Ascending aorta (tissue), 2 donors: ENCODE measurements at places on chromosomes 5 and 9. TPM values are rescaled to one million over a fixed set of nuclear protein-coding genes. Genes with fewer than 3 reads are reported as not detected.

DNA sequence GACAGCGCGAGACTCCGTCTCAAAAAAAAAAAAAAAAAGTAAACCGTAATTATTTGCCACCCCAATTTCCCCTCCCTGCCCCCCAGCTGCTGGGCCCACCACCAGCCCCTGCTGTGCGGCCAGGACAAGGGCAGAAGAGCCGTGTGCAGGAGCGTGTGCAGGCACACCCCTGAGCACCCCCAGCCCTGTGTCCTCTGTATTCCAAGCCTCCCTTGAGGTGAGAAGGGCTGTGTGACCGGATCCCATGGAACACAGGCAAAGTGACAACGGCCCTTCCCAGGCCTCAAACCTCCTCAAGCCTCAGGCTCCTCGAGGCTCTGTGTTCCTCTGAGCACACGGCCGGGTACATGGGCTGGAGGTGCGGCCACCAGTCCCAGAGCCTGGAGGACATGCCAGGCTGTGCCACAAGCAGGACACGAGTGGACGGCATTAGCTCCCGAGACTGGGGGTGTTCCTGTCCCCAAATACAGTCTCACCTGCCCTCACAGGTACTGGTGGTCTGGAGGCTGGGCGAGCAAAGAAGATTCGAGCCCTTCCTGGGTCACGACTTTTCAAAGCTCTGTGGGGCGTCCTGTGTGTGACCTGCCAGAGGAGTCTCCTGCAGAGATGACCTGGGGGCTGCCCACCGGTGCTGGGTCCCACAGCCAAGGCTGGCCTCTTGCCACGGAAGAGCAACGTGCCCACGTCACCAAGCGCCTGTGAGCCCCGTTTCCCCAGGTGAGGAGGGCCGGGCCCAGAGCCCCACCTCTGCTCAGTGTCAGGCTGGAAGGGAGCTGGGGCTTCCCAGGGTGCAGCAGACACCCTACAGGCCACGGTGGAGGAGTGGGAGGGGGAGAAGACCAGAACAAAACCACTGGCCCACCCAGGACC is 47.1 kb upstream of the SIMC1 start:
- no peak for DNase-seq

DNA sequence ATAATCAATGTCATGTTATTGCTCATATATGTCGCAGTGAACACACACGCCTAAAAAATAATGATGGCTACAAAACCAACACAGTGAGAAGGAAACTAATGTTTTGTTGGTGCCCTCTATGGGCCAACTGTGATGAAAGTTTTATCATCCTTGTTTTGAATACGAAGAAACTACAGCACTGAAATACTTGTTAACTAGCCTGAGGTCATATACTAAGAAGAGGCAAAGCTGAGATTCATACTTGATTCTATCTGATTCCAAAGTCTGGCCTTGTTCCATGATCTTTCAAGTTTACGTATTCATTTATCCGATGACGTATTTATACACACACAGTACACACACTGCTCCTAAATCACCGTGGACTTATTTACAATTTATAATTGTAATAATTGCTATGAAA is 16.1 kb upstream of the DRD1 start:
- no peak for DNase-seq

- DNase-seq, result no peak
These were observed 117.7 kb upstream of the GNA14 start for GRCh38 chr9:77765781-77766259.

The DMRTA1 gene
- total RNA-seq, result not detected

- peak; percentile 54 for DNase-seq
These were observed 18.8 kb upstream of the SLC6A3 start for GRCh38 chr5:1464096-1464446.

The C8G gene
- 8.6 TPM for total RNA-seq

The NRG2 gene
- total RNA-seq, result 12.8 TPM

GRCh38 chr5:150245111-150245789 is 44.3 kb downstream of the CAMK2A start:
- no peak for DNase-seq

The CLTB gene
- total RNA-seq, result 189 TPM

GRCh38 chr9:23551311-23551721 is 274.7 kb downstream of the ELAVL2 start:
- no peak for DNase-seq

- DNase-seq, result no peak
These were observed 122.8 kb upstream of the TNPO1 start for GRCh38 chr5:72693546-72694205.

The CNTFR gene
- total RNA-seq, result 4.7 TPM

The SPATA9 gene
- not detected for total RNA-seq

GRCh38 chr5:126938466-126938865 is 91.9 kb downstream of the MARCHF3 start:
- DNase-seq, result no peak

DNA sequence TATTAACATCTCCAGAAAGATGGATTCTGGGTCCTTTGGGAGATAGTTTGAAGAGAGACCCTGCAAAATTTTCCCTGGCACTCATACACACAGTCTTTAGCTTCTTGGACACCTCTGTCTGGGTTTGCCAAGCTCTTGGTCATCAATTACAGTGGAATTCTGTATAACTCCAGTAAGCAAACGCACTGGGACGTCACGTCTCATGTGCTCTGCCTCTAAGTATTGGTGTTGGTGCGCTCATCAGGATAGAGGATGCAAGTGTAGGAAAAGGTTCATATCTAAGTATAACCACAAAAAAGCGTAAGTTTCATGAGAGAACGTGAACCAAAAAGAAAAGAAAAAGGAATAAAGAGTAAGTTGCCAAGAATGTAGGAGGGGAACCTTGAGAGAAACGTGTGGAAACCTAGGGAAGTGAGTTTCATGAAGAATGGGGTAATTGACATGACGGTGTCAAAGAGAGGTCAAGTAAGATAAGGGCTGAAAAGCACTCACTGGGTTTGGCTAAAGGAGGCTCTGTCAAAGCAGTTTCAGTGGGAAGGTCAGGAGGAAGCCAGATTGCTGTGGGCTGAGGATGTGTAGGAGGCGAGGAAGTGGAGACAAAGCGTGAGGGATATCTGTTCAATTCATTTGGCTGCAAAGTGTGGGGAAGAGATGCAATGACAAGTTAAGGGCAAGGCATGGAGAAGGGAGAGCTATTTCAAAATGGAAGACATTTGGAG is 92.7 kb downstream of the RAD23B start:
- no peak for DNase-seq

DNA sequence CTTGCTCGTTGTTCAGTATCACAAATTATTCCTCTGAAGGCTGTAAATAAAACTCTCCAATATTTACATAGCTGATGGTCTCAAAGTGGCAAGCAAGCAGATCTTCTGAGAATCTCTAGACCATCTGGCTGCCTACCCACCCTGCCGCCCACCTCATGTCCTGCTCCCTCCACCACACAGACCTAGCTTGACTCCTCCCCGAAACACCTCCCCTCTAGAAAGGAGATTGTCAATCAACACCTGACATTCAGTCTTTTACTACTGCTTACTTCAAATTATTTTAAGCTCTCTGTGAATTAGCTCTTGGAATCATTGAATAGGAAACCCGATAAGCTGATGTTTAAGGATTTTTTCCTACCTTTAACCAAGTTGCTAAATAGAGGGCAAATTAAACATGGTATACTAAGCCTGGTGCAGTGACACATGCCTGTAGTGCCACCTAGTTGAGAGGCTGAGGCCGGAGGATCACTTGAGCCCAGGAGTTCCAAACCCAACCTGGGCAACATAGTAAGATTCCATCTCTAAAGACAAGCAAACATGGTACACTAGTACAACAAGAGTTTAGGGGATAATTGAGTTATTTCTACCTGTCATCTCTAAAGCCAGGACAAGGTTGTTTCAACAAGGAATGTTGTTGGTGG is 10.9 kb upstream of the SOWAHA start:
- no peak for DNase-seq

The ALAD gene
- 71.4 TPM for total RNA-seq

GRCh38 chr9:79570448-79571308 is 1.1 kb upstream of the TLE4 start:
- DNase-seq, result peak; percentile 73

GRCh38 chr9:16337322-16338029 is 533.0 kb downstream of the BNC2 start:
- no peak for DNase-seq

GRCh38 chr9:91150998-91151717 is 210.6 kb downstream of the AUH start:
- no peak for DNase-seq

The SMIM33 gene
- total RNA-seq, result not detected

- DNase-seq, result peak; percentile 25
These were observed 45.7 kb upstream of the TGFBR1 start for GRCh38 chr9:99058964-99059921.

The WDR38 gene
- total RNA-seq, result not detected

The TRIM36 gene
- 31.7 TPM for total RNA-seq

The ZNF658 gene
- not detected for total RNA-seq

The PPP3R2 gene
- not detected for total RNA-seq

The GRIN3A gene
- total RNA-seq, result not detected

The HTR1A gene
- not detected for total RNA-seq

- DNase-seq, result no peak
These were observed 607.2 kb downstream of the EFNA5 start for GRCh38 chr5:107063511-107063910.

DNA sequence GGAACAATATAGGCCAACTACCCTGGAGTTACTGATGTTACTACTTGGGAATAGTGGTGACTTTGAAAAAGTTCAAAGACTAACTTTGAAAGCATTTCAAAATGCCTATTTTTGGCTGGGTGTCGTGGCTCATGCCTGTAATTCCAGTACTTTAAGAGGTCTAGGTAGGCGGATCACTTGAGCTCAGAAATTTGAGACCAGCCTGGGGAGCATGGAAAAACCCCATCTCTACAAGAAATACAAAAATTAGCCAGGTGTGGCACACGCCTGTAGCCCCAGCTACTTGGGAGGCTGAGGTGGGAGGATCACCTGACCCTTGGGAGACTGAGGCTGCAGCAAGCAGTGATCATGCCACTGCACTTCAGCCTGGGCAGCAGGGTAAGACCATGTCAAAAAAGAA is 105.3 kb downstream of the ARRDC3 start:
- no peak for DNase-seq

The LCP2 gene
- 9.3 TPM for total RNA-seq

DNA sequence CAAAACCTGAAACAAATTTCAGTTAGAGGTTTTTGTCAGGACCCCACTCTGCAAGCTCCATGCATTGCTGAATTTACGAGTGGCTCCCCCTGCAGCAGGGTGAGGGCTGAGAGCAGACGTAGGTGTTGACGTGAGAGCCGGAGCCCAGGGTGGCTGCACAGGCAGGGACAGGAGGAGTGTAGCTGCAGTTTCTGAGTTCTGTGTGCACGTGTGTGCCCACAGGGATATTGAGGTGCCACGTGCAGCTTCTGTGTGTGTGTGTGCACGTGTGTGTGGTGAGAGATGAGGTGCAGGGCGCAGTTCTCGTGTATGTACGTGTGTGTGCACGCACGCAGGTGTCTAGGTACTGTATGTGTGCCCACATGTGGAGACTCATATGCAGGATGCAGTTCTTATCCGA is 14.6 kb downstream of the PLEKHG4B start:
- DNase-seq, result no peak

- DNase-seq, result no peak
These were observed 93.1 kb upstream of the NFIL3 start for GRCh38 chr9:91516777-91517176.

The MARVELD2 gene
- total RNA-seq, result not detected

GRCh38 chr9:19931098-19931890 is 142.5 kb upstream of the SLC24A2 start:
- no peak for DNase-seq

GRCh38 chr9:5876026-5876425 is 14.7 kb upstream of the MLANA start:
- no peak for DNase-seq

The TXNDC8 gene
- total RNA-seq, result not detected

- no peak for DNase-seq
These were observed 1456.4 kb upstream of the ACO1 start for GRCh38 chr9:30928045-30928444.

DNA sequence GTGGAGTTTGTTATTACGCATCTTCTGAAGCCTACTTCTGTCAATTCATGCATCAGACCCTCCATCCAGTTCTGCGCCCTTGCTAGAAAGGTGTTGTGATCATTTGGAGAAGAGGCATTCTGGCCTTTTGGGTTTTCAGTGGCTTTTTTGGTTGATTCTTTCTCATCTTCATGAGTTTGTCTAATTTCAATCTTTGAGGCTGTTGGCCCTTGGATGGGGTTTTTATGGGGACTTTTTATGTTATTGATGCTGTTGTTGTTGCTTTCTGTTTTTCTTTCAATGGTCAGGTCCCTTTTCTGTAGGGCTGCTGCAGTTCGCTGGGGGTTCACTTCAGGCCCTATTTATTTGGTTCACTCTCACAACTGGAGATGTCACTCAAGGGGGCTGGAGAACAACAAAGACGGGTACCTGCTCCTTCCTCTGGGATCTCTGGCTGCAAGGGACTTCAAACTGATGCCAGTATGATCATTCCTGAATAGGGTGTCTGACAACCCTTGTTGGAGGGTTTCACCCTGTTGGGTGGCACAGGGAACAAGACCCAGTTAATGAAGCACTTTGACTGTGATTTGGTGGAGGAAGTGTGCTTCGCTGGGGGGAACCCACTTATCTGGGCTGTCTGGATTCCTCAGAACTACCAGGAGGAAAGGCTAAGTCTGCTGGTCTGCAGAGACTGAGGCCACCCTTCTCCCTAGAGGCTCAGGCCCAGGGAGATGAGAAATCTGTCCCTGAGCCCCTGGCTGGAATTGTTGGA is 226.7 kb upstream of the PTGER4 start:
- no peak for DNase-seq
